Amniotic epithelial cell (primary cell): ENCODE measurements at places on chromosomes 13 and 19.

DNA sequence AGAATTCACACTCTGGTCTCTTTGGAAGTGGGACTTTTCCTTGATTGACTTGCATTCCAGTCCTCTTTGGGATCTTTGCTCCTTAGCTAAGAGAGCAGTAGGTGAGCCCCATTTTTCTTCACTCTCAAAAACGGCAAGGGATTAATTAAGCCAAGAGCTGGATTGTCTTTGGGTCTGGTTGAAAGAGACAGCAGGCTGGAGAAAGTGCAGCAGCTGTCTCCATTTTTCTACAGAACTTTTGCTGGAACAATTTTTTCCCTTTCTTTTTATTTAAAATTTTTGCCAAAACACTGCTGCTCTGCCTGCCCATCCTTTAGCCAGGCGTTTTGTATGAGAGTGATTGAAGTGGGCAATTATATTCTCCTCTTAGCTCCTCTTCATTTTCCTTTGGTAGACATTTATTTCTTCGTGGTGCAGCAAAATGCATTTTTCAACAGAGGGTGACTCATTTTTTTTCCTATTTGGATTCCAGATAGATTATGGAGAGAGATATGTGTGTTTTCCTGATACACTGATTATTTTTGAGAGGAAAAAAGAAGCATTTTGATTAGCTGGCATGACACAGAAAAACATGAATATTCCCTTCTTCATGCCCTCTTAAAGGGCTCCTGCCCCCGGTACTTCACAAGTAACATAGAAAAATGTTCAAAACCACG lies 371.2 kb upstream of the NBEA start:
- DNase-seq, result no peak

DNA sequence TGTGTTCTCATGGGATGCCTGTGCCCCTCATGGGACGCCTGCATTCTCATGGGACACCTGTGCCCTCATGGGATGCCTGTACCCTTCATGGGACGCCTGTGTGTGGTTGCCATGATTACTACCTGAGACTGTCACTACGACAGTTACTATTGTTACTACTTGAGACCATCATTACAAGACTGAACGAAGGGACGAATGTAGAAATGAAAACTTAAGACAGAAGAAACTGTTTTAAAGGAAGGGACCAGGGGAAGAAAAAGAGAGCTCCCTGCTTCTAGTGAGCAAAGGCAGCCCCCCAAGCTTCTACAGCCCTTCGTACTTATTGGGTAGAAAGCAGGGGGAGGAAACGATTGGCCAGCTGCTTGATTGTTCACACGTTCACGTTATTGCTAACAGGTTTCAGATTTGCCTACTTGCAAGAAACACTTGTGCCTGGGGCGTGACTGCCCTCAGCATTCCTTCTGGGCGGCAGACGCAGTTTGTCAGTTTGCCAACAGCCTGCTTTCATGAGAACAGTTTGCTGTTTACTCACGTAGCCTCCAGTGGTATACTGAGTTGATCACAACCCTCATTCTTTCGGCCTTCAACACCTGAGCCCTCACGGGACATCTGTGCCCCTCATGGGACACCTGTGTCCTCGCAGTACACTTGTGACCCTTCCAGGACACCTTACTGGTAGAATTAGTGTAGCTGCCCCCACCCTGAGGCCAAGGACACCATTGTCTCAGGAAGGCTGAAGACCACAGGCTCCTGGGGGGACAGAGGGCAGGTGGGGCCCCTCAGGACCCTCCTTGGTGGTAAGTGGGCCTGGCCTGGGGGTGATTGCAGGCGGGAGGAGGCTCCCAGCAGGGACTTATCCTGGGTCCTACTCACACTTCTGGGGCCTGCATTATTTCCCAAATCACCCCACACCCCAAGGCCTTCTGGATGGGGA lies 2.5 kb upstream of the S1PR4 start:
- peak; percentile 43 for DNase-seq

- no peak for DNase-seq
These were observed 2.0 kb downstream of the GPR108 start for GRCh38 chr19:6735181-6735911.

DNA sequence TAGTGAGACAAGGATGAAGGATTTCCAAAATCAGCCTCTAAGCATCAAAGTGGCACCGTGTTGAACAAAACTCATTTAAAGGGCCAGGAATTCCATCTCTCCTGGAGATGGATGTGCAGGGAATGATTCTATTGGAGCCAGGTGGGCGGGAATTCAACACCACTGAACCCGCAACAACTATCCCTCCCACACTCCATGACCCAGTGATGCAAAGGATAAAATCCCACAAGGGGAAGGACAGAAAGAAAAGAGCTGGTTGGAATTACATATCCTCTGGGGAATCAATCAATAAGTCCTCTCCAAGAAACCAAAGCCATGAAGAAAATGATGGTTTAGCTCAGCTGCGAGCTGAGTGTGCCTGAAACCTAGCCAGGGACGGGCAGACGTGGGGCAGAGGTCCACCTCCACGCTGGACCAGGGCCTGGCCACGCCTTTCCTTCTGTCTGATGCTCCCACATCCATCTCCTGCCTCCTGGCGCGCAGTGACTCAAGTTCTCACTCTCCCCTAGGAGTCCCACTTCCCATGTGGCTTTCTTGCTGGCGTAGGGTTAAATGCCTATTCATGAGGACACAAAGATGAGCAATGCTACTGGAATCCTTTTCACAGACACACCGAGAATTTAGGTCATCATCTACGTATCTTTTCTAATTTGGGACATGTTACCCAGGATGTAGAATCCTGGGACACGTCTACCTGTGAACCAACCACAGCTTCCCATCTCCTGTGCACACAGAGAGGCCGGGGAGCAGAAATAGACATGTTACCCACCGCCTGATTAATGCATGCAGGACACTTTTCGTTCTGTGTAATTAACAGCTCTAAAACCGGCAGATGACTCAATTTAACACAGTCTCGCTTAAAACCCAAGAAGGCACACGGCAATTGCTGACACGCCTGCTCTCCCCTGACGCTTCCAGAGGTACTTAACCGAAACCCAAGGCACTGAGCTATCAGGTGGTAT lies 48.6 kb downstream of the PEPD start:
- DNase-seq, result peak; percentile 78

DNA sequence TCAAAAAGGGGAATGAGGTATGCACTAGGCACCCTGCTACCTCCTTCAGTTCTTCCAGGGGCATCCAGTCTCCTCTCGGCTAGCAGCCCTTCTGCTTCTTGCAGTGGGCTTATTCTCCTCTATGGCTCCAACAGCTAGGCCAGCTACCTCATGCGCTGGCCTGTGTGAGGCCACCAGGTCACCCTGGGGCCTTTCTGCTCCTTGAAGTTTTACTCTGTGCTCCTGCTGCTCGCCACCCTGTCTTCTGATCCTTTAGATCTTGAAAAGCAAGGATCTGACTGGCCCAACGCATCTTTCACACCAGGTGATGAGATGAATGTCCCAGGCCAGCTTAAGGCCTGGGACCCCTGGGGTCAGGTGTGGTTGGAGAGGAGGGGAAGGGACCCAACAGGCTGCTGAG lies 66.2 kb downstream of the RUBCNL start:
- DNase-seq, result no peak

DNA sequence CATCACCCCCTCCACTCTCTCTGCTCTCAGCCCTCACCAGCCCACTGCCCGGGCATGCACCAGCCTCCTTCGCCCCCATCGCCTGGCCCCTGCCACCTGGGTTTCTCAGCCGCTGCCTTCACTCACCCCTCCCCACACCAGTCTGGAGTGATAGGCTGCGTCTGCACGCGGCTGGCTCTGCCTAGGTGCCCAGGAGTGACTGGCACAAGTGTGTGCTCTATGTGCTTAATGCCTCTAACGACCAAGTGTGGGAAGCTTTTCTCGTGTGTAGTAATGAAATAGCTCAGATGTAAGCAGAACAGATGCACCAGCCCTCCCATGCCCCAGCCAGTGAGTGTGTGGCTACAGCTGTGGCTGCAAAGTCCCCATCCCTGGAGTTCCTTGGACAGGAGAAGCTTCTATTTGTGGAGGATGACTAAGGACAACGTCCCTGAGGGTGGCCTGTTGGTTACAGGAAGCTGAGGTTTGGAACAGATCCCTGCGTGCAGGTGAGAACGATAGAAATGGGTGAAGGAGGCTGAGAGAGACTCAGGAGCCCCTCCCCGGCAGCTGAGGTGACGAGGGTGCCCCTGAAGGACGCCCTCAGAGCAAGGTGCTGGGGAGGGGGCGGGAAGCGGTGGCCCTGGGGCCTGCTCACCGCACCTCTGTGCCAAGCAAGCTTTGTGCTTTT lies 35.6 kb downstream of the ATP11A start:
- no peak for DNase-seq

GRCh38 chr13:25733001-25733491 lies 318.8 kb downstream of the SHISA2 start:
- peak; percentile 32 for DNase-seq

- peak; percentile 57 for DNase-seq
These were observed 25.1 kb downstream of the TMEM161A start for GRCh38 chr19:19113040-19113626.

DNA sequence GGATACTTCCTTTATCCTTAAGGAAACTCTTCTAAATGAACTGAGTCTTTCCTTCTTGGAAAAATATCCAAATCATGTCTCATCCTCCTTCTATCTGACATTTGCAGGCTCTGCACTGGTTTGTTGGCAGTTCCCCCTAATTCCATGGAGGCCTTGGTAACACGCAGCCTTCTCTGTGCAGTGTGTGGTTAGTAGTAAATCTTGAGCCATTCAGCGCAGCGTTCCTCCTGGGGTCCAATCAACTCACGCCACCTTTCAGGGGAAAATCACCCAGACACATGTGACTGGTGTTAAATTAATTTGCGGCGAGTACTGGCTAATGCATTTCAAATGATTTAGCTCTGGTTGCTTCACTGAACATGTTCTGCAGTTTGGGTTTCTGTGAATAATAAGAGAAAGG lies 21.0 kb upstream of the CBY2 start:
- DNase-seq, result peak; percentile 37

GRCh38 chr13:110065780-110066179 lies 241.2 kb downstream of the COL4A1 start:
- no peak for DNase-seq
